ENCODE measurements at places on chromosomes 6 and 20.

DNA sequence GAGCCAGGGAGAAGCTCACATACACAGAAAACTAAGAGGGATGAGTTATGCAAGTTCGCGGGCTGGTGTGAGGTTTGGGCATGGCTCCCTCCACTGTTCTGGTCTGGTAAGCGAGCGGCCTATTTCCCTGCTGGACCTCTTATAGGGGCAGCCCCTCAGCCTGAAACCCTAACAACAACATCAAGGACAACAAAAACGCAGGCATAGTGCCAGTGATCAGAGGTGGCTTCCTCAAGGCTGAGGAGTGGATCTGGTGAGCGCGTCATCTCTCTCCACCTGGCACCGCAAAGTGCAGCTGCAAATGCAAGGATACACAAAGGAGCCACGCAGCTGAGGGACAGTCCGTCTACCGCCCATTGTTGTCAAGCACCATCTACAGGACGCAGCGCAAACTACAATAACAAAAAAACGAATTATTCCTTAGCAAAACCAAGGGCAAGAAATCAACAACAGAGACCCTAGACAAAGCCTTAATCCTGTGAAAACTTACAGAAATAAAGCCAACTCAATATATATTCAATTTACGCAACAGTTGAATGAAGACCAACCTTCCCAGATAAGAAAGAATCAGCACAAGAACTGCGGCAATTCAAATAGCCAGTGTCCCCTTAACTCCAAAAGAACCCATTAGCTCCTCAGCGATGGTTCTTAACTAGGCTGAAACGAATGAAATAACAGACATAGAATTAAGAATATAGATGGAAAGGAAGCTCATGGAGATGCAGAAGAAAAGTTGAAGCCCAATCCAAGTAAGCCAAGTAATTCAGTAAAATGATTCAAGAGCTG is 9.2 kb upstream of the DEFB110 start:
- DNase-seq, result no peak

DNA sequence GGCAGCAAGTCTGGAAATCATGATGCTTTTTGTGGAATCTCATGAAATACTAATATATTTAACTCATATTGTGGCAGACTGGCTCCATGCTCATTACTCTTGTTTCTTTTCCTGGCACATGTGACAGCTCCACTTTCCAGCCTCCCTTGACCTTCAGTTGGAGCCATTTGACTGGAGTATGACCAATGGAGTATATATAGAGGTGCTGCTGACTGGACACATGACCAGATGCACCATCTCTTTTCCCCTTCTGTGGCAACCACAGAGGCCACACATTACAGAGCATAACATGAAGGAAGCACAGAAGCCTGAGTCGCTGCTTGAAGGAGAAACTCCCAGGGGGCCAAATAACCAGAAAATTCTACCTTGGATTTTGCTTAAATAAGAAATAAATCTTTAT is 77.4 kb downstream of the MKKS start:
- no peak for DNase-seq

DNA sequence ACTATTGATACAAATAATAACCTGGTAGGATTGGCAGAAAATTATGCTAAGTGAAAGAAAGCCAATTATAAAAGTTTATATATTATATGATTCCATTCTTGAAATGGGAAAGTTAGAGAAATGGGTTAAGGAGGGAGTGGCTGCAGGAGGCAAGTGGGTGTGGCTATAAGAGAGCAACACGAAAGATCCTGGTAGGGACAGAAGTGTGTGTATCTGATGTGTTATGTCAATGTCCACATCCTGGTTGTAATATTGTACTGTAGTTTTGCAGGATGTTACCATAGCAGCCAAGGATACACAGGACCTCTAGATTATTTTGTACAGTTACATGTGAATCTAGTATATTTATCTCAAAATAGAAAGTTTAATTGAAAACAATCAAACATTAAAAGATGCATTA is 46.8 kb downstream of the SNX5 start:
- no peak for DNase-seq

- DNase-seq, result no peak
These were observed 33.7 kb downstream of the GCNT2 start for GRCh38 chr6:10554826-10555225.

DNA sequence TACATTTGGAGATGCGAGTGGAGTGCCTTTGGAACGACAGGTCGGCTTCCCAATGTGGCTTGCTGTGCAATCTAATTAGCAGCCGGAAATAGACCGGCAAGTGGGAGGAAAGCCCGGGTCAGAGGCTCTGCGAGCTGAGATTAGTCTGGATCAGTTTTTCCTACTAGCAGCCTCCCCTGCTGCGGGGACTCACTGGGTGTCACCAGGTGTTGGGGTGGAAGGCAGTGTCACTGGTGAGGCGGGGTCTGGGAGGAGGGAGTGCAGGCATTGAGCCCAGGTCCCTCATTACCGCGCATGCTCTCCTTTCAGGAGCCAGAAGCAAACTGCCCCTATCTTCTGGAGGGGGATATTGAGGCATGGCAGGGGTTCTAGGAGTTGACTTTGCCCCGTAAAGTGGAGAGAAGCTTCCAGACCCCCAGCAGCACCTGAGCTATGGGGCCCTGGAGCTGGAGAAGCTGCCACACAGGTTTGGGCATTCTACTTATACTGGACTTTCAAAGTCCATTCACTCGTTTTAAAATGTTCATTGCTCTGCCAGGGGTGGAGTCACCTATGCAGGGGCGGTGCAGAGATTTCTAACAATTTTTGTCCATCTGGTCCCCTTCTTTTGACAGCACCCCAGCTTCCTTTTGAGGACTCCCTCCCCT is 11.0 kb downstream of the SULF2 start:
- DNase-seq, result no peak

DNA sequence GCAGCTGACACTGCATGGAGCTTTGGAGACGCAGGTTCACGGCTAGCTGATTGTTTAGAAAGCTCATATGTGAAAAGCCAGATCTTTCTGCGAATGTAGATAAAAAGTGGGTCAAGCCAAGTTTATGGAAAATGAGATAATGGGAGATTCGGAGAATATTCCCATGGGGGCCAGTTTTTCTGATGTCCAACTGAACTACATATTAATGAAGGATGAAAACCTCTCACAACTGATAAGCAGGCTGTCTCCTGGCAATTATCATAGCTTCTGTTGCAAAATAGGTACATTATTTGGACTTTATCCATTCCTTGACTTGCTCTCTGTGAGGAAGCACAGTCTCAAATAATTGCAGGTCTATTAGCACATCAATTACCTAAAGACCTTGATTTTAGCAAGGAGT is 21.1 kb downstream of the HDGFL1 start:
- no peak for DNase-seq

GRCh38 chr20:4375881-4376280 is 345.8 kb upstream of the PRND start:
- no peak for DNase-seq

GRCh38 chr20:48786951-48787705 is 40.7 kb downstream of the PREX1 start:
- no peak for DNase-seq

GRCh38 chr6:9745476-9745875 is 669.4 kb downstream of the TFAP2A start:
- no peak for DNase-seq

GRCh38 chr6:144305985-144306384 is 20.9 kb downstream of the UTRN start:
- no peak for DNase-seq

DNA sequence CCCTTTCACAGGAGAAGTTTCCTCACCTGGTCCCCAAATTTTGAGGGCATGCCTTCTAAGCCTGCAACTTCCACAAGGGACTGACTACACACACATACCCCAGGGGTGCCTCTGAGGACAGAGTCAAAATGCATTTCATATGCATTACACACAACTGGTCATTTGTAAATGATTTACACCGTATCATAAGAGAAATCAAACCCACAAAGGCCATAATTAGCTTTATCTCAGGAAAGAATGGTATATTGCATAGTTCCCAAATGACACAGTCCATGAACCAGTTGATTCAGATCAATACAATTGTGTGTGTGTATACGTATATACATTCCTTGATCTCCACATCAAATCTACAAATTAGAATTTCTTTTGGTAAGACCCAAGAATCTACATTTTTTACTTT is 203.3 kb upstream of the PRDM1 start:
- DNase-seq, result no peak

GRCh38 chr20:32497589-32498224 is 87.4 kb downstream of the NOL4L start:
- DNase-seq, result no peak

DNA sequence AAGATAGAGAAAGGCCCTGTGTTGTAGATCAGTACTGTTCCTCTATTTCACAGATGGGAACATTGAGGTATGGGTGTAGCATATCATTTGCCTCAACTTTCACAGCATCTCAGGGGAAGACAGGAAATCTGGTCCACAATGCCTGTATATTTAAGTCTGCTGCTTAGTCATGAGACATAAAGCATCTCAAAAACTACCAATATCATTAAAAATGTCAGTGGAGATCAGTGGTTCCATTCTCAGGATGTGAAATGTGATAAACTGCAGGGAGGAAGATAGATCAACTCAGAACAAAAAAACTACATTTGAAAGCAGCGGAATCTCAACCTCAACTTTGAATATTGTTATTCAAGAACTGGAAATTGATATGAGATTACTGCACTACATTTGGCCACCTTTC is 192.9 kb upstream of the PREP start:
- no peak for DNase-seq

- no peak for DNase-seq
These were observed 21.6 kb downstream of the TFEB start for GRCh38 chr6:41713650-41714291.

GRCh38 chr6:129790785-129791184 is 70.3 kb downstream of the TMEM244 start:
- no peak for DNase-seq

- DNase-seq, result no peak
These were observed 16.2 kb downstream of the TFAP2A start for GRCh38 chr6:10398446-10399218.

DNA sequence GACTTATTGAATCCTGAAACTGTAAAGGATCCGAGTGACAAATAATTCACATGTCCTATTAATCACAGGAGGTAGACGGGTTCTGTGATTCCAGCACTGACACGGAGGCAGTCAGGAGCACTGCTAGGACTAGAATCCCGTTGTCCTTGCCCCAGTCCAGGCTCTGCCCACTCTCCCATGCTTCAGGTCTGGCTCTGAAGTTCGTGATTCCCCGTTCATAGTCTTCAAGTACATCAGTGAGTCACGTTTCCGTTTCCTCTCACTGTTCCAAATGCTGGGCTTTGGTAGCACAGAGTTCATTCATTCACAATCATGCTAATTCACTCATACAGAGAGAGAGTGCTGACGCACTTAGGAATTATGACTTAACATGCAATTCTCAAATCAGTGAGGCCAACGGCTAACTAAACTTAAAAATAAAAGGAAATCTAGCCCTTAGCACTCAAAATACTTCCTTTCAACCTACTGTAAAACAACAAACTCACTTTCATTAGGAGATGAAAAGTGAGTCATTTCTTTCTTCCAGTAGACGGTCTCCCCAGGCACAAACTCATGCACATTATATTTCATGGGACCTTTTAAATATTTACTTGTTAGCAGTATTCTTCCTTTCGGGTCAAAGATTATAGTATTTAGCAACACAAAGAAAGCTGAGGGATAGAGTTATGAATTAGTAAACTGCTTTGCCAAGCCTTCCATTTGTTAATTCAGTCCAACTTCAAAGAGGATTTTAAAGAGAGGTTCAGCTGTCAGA is 94.0 kb upstream of the NHSL1 start:
- DNase-seq, result no peak

Data from lower lobe of right lung (tissue), 2 donors.